ENCODE measurements at places on chromosomes 13 and 19. TPM values are rescaled to one million over a fixed set of nuclear protein-coding genes. Genes with fewer than 3 reads are reported as not detected.

The IZUMO1 gene
- polyA plus RNA-seq: not detected

The SBSN gene
- 0.15 TPM for polyA plus RNA-seq

The ERICH6B gene
- polyA plus RNA-seq: not detected

The COL4A1 gene
- 334 TPM for polyA plus RNA-seq

DNA sequence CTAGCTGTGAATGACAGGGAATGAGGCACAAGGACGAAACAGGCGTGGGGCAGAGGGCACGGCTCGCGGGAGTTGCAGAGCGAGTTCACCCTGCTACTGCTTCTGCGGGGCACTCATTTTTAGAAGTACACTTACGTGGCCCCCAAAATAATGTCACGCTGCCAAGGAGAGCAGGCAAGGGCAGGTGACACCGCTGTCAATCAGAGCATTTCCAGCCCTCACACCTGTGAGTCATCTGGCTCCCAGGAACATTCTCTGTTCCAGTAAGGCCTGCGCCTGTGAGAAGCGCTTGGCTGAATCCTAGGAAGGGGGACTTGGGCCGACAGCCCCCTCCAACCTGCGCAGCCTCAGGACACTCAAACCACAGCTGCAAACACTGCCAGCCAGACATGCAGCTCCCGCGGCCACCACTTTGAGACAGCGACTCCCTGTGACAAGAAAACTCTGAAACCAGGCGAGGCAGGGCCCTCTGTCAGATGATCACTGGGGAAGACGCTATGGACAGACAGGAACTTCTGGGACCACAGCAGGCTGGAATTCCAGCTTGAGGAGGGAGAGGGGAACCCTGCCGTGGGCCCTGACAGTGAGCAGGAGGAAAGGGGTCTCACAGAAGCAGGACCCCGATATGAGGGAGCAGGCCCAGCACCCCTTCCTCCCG is 12.7 kb downstream of the DOT1L start:
- DNase-seq: no peak

DNA sequence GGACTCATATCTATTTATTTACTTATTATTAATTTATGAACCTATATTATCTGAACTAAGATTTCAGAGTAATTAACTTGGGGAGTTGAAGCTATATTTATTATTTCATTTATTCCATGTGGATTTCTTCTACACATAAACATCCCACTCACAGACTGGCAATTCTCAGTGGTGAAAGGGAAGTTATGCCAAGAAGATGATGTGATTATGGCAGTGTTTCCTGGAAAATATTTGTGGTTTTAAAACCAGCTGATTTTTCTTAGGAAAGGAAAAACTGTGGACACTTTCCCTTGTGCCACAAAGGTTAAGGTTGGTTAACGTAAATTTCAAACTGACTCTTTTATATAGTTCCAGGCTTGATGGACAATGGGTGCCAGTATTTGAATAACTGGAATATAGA is 513.1 kb downstream of the SLITRK6 start:
- DNase-seq: no peak

Data from urinary bladder (tissue), 4 donors.